ENCODE measurements at places on chromosomes 1 and 21. TPM values are rescaled to one million over a fixed set of nuclear protein-coding genes. Genes with fewer than 3 reads are reported as not detected.

LCE3E gene
- not detected for total RNA-seq

DNA sequence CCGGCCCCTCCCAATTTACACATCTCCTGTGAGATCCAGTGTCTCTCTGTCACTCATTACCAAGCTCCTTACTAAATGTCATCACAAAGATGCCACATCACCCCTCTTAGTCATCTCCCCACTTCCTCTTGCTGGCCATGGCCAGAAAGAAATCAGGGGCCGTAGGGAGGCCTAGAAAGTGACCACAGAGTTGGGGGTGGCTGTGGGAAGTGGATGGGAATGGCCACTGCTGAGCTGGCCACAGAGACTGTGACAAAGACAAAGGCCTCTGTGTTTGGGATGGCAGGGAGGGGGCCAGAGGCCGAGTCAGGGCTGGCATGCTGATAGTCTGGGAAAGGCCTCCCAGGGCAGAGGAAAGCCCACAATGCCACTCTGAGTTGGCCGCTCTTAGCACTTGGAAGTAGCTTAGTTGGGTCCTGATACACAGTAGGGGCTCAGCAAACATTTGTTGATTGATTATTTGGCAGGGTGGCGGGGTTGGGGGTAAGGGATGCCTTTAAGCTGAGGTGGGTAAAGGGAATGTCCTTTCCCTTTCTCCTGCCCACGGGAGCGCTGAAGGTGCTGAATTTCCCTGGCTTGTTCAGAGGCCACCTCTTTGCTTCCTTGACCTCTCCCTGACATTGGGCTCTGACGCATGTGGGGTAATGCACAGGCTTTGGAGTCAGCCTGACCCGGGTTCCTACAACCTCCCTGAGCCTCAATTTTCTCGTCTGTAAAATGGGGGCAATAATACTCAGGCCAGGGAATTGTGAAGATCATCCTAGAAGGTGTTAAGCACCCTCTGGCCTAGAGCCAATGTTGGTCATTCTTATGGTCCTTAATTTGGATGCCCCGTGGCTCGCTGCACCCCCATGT, 13.2 kb downstream of the NAV1 start:
- peak; percentile 76 for DNase-seq

GRCh38 chr1:201559679-201560162, 20.8 kb downstream of the NAV1 start:
- peak; percentile 97 for DNase-seq

GRCh38 chr1:160291248-160292220, 6.6 kb upstream of the PEX19 start:
- DNase-seq, result peak; percentile 83

DNA sequence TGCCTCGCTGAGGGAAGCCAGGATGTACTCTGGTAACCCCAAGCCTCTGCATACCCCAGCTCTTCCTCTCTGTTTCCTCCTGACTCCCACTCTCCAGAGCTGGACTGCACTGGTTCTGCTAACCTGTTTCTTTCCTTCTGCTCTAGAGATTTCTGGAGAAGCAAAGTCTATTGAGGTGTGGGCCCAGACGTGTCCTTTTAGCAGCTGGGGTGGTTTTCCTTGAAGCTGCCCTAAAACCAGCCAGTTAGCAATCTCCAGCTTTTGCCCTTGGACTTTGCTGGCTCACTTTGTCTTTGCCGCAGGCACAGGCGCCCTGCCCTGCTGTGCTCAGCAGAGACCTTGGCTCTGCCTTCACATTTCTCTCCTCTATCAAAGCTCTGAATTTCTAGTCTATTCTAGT, 171.8 kb upstream of the IVNS1ABP start:
- peak; percentile 62 for DNase-seq

DNA sequence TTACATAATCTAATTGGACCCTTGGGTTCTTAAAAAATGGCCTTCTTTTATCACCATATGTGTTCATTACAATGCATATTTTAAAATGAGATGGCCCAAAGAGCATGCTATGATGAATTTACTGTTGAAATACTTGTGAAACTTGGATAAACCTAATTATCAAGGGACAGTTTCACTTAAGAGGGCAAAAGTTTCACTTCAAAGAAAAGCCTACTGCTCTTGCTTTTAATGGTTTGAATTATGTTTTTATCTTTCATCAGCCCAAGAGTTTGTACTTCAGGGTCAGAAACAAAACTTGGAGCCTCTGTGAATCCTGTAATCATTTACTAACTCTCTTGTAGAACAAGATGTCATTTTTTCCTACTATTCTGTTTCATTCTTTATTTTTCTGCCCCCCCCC, 32.3 kb downstream of the POU2F1 start:
- DNase-seq, result no peak

EPHA10 gene
- 9.6 TPM for total RNA-seq

DNA sequence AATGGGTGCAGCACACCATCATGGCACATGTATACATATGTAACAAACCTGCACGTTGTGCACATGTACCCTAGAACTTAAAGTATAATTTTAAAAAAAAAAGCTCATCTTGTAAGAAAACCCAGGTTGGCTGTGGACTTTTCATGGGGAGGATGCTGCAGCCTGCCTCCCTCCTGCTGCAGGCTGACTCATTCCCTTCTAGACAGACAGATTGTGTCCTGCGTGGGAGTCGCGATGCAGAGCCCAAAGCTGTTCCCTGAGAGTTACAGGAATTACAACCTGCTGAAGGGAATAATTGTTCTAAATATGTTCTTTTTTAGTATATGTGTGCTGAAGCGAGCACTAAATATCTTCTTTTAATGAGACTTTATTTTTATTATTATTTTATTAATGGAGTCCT, 93.2 kb downstream of the TBX19 start:
- no peak for DNase-seq

GRCh38 chr1:61825393-61825792, 83.1 kb downstream of the PATJ start:
- no peak for DNase-seq

DNA sequence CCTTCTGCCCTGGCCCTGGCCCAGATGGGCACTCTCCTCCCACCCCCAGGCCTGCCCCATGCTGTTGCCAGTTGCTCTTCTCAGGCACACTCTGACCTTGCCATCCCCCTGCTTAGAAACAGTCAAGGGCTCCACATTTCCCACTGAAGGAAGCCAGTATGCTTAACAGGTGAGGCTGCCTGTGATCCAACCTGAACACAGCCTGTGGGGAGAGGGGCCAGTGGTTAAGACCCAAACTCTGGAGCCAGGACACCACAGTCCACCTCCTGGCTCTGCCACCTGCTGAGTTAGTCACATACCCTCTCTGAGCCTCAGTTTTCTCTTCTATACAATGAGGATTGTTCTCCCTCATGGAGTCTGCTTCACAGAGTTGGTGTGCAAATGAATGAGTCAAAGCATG, 526.9 kb downstream of the MATN1 start:
- no peak for DNase-seq

DNA sequence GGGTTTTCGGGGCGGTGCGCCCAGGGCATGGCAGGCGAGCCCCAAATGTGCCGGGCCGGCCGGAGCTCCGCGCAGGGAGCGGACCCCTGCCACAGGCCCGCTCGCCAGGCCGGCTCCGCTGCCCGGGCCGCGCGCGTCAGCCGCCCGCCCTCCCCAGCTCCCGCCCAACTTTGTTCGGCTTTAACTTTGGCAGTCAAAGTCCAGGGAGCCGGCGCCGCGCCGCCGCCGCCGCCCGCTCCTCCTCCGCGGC, 488 bp downstream of the SLC35D1 start:
- DNase-seq, result no peak

CELA2B gene
- not detected for total RNA-seq

FALEC gene
- not detected for total RNA-seq
